ENCODE measurements at places on chromosomes 4 and X.

DNA sequence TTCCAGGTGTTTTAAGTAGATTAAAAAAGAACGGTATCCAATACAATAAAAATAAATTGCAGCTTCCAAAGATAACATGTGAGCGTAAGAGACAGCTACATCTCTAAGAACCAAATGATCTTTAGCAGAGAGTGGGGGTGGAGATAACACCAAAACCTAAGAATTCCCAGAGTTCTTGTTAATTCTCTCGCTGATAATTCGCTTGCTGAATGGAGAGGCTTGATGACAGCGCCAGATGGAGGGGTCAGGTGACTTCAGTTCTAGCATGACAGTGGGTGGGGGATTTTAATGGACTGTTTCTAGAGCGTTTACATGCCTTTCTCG is 2.3 kb downstream of the CLCN4 start:
- DNase-seq = peak; percentile 77

GRCh38 chrX:11474576-11474975 is 181.4 kb downstream of the AMELX start:
- DNase-seq = no peak

DNA sequence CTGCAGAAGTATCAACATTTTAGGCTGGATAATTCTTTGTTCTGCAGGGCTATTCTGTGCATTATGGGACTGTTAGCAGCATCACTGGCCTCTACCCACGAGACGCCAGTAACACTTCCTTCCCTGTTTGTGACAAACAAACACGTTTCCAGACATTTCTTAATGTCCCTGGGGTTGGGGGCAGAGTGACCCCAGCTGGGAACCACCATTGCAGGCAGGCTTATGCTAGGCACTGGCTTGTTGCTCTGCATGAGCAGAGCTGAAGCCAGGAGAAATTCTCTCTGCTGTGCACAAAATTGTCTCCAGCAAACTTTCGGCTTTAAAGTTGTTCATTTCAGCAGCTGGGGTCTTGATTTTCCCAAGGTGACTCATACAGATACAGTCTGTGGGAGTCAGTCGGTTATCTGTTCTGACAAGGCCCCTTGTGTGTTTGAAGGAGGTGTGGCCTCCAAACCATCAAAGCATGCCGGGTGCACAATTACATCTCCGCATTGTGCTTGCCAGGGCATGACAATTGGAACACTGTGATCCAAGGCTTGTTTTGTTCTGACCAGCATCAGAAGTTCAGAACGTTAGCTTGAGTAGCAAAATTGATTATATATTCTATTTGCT is 156.4 kb upstream of the BOD1L1 start:
- no peak for DNase-seq

- DNase-seq = no peak
Measured at GRCh38 chr4:145815626-145816025, 123.0 kb downstream of the ZNF827 start.

DNA sequence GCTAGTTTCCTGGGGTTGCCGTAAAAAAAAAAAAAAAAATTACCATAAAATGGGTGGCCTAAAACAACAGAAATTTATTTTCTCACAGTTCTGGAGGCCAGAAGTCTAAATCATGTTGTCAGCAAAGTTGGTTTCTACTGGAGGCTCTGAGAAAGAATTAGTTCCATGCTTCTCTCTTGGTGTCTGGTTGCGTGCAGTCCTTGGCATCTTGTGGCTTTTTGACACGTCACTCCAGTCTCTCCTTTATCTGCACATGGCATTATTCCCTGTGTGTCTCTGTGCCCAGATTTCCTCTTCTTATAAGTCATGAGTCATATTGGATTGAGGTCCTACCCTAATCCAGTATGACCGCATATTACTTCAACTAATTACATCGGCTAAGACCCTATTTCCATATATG is 38.7 kb downstream of the SPATA4 start:
- no peak for DNase-seq

DNA sequence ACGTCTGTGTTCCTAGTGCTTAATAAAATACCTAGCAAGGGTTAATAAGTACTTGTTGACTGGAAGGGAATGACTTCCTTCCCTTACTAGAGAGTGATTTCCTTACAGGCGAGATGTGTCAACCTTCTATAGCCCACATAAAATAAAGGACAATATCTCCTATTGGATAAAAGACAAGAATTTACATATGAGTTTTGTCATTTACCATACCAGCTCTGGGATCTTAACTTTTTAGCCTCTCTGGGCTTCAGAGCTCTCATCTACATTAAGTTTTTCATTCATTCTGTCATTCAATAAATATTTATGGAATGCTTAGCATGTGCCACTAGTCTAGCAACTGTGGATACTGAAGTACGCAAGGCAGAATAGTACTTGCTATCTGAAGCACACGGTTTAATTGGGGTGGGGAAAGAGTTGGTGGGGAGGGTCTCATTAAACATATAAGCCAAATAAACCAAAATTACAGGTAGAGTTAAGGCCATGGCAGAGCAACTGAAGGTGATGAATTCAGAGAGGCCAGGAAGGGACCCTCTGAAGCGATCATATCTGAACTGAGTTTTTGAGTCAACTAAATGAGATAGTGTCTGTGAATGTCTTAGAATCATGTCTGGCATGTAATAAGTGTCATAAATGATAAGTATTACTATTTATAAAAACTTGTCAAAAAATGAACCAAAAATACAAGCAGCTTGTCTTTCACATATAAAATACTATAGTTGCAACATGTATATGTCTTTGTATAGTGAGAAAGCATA is 91.6 kb upstream of the BMP2K start:
- DNase-seq = no peak

DNA sequence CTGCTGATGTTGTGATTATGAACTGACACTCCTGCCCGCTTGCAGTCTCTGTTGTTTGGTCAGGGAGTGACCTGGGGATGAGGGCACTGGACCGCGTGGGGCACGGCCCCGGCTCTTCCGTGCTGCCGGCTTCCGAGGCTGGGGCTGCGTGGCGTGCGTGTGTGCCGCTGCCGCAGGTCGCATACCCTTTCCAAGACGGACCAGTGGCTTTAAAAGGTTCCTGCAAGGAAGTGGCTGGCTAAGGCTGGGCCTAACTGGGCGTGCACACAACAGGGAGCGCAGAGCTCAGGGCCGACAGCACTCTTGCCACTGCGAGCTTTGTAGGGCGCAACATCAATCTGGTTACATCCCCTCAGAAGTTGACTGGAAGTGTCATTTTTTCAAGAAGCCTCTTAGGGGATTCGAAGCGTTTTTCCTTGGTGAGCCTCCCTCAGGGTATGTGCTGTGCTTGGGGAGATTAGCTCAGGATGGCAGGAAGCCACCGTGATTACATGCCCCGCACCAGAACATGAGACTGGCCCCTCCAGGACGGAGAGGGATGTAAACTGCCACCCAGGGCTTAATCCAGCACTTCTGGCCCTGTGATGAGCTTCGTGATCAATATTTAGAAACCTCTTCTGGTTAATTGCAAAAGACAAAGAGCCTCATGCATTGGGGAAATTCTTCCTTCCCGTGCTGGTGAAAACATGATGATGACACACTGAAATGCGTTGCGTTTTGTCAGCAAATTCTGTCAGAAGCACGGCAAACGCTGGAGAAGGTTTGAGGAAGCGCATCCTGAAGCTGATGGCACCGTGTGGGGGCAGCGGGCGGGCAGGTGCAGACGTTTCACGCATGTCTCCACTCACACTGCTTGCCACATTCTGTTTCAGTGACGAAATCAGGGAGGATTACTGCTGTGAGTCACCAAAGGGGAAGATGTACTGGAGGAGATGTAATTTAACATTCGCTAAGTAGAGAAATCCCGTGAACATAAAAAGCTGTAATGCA is 11.1 kb downstream of the MAEA start:
- DNase-seq = no peak

DNA sequence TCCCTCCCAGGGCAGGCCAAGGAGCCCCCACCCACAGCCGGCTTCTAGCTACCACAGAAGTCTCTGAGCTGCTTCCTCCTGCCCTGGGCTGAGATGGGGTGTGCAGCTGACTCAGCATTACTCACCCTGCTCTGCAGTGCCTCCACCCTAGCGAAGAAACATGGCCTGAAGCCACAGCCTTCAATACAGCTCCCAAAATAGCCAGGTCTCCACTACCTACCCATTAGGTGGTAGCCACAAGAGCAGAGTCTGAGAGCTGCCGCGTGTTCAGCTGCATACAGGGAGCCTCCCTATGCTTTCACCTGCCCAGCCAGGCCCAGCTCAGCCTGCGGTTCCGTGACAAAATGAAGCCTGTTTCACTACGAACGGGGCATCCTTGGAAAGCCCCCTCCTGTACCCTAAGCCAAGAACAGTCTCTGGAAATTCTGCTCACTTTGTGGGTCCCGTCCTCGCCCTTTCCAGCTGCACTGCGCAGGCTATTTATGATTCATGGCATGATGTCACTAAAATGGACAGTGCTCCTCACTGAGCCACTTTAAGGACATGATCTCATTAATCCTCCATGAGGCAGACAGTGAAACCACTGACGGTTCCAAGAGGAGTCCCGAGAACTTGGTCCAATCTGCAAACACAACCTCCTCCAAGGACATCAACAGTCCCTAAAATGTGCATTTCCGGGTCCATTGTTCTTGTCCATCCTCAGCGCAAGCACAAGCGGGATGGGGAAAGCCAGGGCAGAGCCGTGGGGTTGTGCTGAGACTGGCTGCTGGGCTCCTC is 20.2 kb downstream of the WDR1 start:
- no peak for DNase-seq

DNA sequence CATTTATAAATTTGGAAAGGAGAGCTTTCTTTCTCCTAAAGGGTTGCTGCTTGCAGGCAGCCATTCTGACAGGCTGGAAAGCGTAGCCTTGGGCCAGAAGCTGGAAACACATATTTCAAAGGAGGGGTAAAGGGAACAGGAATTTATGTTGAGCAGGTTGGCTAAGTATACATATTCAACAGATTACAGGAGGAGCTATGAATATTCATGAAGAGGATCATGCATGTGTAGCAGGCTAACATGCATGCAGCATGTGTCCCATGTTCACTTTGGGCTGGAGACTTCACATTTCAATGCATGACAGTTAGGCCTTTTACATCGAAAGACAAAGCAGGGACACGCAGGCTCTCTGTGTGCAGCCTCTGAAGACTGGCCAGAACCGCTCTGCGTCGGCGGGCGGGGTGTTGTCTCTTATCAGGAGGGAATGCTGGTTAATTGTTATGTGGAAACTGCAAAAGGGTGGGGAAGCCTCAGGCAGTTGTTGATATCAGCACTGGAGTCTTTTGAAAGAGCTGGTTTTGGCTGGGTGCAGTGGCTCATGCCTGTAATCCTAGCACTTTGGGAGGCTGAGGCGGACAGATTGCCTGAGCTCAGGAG is 31.5 kb downstream of the CASP3 start:
- no peak for DNase-seq

All from NCI-H82 (cell line).